ENCODE measurements at places on chromosomes 12 and 14.

GRCh38 chr12:25755971-25756260 is 202.6 kb upstream of the RASSF8 start:
- DNase-seq, result no peak

DNA sequence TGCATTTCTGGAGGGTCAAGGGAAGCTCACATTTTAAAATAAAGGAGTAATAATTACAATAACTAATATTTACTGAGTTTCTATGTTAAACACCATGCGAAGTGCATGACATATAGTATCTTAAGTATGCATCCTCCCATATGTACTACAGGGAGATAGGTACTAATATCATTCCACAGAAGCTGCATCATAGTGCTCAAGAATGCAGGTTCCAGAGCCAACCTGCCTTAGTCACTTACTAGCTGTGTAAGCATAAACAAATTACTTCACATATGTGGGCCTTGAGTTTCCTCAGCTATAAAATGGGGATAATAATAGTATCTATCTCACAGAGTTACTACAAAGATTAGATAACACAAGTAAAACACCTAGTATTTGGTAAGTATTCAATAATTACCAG is 18.3 kb downstream of the ARMH4 start:
- no peak for DNase-seq

GRCh38 chr14:93039649-93040315 is 75.9 kb downstream of the ITPK1 start:
- no peak for DNase-seq

- no peak for DNase-seq
These were observed 1.3 kb downstream of the MBD6 start for GRCh38 chr12:57523706-57524614.

DNA sequence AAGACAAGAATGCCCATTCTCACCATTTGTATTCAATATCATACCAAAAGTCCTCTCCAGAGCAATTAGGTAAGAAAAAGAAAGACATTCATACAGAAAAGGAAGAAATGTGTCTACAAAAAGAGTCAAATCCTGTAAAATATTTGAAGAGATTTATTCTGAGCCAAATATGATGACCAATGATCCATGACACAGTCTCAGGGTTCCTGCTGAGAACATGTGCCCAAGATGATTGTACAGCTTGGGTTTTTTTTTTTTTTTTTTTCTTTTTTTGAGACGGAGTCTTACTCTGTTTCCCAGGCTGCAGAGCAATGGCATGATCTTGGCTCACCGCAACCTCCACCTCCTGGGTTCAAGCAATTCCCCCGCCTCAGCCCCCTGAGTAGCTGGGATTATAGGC is 296.2 kb downstream of the C12orf75 start:
- DNase-seq, result no peak

DNA sequence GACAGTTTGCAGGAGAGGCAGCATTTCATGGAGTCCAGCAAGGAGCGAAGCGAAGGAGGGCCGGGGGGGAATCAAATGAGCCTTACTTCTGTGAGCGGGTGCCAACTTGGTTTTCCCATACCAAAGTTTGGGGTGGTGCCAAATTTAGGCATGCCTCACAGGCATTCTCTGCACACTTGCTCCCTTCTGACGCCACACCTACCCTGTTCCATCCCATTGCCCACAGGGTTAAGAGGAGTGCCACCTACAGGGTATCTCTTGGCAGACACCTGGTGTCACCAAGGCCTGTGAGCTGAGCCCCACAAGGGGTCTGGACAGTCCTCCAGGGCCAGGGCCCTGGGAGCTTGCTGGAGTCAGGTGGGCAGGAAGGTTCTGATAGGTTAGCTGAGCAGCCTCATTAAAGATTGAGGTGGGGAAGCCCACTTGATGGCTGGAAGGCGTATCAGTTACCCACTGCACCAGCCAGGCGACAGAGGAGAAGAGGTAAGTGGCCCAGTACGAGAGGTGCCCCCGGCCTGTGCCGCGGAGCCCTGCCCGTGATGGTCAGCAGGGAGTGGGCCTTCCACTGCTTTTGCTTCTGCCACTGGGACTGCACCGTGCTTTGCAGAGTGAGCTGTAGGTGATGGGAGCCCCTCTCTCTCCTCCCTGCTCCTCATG is 45.2 kb downstream of the DEGS2 start:
- no peak for DNase-seq

GRCh38 chr14:89011355-89012281 is 187.2 kb downstream of the TTC8 start:
- no peak for DNase-seq

- DNase-seq, result no peak
These were observed 194.7 kb downstream of the BCL11B start for GRCh38 chr14:99077076-99077843.

DNA sequence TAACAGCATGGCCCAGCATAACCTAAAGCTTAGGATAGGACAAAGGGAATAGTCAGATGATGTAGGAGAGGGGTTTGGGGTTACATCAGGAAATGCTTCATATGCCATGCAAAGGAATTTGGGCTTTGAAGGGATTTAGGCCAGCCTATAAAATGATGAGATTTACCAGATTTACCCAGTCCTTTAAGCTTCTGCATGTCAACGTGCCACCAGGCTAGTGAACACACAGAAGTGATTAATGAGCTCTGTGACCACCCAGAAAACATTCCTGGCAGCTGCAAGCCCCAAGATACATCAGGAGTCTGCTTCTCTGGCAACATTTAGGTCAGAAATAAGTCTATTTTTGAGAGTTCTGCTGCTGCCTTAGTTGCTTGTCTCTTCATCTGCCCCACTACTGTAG is 118.3 kb downstream of the LRIG3 start:
- no peak for DNase-seq
